ENCODE measurements at places on chromosomes 11 and 22.
A peak's percentile ranks its signal among the peaks of the same experiment; 100 is the strongest.

DNA sequence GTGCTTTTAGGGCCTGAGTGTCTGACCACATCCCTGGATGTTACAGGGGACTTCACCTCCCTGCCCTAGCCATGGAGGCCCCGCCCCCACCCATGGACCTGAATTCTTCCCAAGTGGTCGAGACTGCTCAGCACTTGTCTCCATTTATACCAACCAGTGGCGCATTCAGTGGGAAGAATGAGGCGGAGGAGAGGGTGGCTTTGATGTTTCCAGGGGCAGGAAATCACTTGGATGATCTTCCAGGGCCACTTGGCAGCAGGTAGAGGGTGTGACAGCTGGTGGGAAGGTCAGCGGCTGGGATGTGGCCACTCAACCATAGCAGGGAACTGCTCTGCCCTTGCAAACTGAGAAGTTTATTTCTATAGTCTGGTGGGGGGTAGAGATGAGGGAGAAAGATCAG is 155.1 kb upstream of the BLID start:
- no peak for DNase-seq

- peak; percentile 52 for DNase-seq
Observed at GRCh38 chr11:45031912-45032519, 81.3 kb upstream of the TP53I11 start.

- no peak for DNase-seq
Observed at GRCh38 chr22:37358917-37359316, 68.4 kb downstream of the ELFN2 start.

DNA sequence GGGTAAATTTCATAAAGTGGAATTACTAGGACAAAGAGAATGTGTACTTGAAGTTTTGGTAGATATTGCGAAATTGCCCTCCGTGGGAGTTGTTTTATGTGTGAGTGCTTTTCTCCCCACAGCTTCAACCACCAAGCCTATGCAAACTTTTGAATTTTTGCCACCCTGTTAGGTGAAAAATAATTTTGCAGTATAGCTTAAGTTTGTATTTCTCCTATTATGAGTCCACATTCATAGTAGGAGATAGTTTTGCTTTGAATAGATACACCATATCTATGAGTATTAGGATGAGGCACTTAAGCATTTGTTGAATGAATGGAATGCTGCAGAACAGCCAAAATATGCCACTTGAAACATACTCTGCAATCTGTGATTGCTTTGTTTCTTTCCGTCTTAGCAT is 43.6 kb downstream of the UVRAG start:
- no peak for DNase-seq

DNA sequence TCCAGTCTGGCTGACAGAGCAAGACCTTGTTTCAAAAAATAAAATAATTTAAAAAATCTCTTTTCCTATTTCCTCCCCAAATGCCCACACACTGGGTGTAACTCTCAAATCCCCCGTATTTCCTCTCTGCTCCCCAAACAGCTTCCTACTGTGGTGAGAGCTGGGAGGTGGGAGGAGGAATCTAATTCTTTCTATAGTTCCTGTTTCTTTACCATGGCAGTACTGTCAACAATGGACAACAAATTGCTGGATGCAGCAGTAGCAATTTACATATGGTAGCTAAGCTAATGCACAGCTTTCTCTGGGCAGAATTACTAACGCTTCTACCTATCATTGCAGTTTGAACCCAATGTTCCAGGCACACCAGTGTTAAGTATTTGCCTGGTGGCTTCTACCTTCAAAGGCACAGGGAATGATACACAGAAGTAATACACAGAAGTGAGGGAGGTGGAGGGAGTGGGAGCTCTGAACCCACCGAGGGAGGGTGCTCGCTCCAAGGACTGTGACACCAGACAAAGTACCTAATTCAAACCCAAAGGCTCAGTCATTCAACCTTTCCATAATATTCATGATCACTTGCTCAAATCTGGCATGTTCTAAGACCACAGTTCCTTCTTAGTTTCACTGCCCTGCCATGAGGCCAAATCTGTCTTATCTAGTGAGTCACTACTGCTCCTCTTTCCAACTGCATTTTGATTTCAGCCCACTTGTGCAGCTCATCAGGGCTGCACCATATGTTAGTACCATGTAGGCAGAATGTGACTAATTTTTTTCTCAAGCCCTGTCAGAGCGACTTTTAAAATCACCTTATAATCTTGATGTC is 37.9 kb downstream of the CELF1 start:
- no peak for DNase-seq

- DNase-seq = no peak
Observed at GRCh38 chr11:2563213-2564007, 118.6 kb downstream of the KCNQ1 start.

DNA sequence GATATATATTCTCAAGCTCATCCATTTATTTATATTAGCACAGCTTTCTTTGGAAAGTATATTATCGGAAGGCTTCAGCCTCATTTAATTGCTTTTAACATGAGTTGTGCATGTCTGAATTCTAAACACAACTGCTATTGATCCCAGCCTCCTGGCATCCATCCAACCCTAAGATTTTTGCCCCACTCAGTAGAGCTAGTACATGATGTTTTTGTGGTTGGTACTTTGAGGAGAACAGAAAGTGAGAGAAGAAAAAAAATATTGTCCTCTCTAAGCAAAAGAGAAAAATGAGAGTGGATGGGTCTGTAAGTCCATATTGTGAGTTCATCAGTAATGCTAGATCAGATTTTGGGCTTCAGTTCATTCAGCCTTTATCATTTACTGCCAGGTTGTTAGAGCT is 198.7 kb downstream of the DDX10 start:
- DNase-seq = no peak

- no peak for DNase-seq
Observed at GRCh38 chr11:11407065-11407762, 54.2 kb upstream of the CSNK2A3 start.

DNA sequence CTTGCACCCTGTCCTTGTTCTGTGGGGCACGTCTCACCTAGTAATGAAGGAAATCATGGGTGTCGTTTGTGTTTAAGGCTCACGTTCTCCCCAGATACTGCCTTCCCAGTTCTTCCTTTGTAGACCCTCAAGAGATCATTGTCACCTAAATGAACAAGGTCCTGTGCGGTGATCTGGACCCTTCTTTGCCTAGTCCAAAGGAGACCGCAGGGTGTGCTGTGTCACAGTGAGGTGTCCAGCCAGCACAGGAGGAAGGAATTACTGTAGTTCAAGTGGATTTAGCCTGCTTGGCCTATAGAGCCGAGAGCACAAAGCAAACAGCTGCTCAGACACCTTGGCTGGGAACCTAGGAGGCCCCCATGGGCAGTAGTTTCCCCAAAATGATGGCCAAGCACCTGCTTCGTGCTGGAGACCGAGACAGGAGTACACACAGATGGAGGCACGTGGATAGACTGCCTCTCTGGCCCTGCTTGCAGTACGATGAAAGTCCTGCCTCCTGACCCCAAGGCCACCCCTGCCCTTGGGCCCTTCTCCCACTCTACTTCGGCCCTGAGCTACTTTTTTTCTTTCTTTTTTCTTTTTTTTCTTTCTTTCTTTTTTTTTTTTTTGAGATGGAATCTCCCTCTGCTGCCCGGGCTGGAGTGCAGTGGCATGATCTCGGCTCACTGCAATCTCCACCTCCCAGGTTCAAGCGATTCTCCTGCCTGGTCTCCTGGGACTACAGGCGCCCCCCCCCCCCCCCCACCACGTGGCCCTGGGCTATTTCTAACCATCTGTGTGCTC is 19.4 kb upstream of the PPFIA1 start:
- no peak for DNase-seq

DNA sequence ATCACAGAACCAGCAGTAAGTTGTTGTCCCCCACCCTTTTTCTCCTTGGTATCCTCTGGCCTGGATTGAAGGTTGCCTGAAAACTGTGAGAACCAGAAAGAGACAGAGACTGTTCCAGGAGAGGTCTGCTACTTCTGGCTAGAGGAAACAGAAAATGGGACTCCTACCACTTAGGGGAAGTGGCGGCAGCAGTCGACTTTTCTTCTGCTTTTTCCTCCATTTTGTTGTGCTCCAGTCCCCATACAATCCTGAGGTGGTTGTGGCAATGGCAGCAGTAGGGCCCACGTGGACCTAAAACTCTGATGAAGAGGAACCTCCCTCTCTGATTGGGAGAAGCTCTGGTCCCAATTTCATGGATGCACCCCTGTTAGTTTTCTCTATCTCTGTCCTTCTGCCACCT is 76.0 kb upstream of the SORL1 start:
- DNase-seq = no peak

- DNase-seq = no peak
Observed at GRCh38 chr11:33334627-33335026, 77.4 kb downstream of the HIPK3 start.

DNA sequence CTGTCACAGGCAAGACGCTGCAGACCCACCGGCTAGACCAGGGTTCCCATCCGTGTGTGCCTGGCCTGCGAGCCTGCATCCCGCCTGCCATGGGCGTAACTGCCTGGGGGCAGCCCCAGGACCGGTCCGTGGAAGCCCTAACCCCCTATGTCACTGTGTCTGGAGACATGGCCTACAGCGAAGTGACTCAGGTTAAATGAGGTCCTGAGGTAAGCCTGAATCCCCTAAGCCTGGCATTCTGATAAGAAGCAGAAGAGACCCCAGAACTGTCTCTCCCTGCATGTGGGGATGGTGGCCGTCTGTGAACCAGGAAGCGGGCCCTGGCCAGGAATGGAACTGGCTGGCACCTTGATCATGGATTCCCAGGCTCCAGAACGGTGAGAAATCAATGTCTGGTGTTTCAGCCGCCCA is 570.1 kb downstream of the BRD1 start:
- DNase-seq = no peak

- no peak for DNase-seq
Observed at GRCh38 chr11:128246810-128247594, 340.4 kb downstream of the ETS1 start.

GRCh38 chr22:45754822-45755221 is 83.2 kb downstream of the ATXN10 start:
- DNase-seq = no peak

GRCh38 chr22:44387486-44387885 is 74.7 kb upstream of the SHISAL1 start:
- DNase-seq = no peak

- DNase-seq = no peak
Observed at GRCh38 chr11:133506023-133506422, 26.3 kb downstream of the OPCML start.
